ENCODE measurements at places on chromosomes 12 and 14.

DNA sequence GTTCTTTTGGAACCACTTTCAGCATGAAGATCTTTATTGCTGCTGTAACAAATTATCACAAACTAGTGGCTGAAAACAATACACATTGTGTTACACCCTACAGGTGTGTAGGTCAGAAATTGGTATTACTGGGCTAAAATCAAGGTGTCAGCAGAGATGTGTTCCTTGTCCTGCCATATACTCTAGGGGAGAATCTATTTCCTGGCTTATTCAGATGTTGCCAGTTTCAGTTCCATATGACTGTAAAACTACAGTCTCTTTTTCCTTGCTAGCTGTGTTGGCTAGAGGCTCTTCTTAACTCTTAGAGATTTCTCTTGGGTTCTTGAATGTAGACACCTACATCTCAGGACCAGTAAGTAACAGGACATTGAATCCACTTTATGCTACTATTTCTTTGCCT lies 215.6 kb upstream of the PPFIA2 start:
- no peak for DNase-seq

DNA sequence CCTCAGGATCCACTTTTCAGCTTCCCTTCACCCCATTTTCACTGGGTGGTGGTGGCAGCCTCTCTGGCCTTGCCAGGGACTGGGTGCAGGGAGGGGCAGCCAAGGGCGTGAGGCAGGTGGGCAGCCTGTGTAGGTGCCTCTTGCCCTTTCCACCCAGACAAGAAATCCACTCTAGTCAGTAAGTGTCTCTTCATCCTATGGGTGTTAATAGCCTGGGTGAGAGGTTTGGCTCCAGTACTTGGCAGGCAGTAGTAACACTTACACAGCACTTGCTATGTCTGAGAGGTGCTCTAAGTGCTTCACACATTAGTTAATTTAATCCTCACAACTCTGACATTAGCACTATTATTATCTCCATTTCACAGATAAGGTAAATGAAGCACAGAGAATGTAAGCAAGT lies 171.9 kb downstream of the EMP1 start:
- DNase-seq = no peak

- DNase-seq = no peak
Measured at GRCh38 chr12:108906971-108907370, 27.1 kb downstream of the DAO start.

DNA sequence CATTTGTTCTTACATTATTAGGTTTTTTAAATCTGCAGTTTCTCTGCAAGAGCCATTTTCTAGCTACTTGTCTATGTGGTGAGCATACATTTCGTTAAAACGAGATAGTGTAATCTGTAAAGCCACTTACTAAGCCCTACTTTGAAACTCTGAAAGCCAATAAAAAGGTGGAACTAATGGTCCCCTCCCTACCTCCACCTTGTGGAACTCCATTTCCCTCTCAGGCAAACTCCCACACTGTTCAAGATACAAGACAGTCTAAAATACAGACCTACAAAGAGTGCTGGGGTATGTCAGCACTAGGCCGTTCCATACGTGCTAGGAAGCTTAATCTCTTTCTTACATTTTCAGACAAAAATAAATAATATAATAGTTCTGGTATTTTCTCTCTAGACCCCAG lies 74.1 kb downstream of the DUSP6 start:
- no peak for DNase-seq

DNA sequence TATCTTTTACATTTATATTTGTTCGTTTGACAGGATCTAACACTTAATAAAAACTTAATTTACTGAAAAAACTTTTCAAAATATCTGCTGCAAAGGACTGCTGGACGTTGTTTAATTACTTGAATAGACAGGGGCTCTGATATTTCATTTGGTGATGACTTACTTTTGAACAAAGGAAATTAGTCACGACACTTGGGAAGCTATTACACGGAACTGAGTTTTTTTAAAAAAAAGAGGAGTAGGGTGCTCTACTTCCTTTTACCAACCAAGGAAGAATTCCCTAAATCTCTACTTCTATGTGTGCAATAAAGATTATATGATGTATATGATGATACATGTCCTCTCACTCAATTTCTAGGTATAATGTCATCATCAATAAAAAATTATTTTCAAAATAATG lies 4.7 kb downstream of the FGD6 start:
- DNase-seq = no peak

DNA sequence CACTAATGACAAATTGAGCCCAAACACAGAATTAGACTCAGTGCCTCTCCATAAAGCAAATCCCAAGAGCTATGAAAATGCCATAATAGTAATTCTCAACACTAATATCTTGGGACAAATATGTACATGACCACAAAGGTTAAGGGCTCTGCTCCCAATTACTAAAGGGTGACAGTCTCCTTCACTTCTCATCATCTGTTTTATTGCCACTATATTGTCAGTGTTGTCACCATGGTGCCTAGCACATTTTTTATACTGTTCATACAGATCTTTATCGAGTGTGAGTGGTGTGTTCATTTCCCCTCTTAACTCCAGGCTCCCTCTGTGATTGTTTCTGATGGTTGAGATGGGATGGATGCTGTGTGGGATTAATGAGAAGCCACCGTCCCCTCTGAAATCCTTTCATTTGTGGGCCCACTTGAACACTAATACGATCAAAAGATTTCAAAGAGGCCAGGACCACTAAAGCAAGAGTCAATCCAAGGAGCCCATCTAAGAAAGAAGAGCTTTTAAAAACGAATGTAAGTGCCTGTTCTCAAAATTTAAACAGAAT lies 277.7 kb downstream of the GXYLT1 start:
- no peak for DNase-seq

- DNase-seq = no peak
Measured at GRCh38 chr12:104486943-104487819, 30.4 kb downstream of the CHST11 start.

DNA sequence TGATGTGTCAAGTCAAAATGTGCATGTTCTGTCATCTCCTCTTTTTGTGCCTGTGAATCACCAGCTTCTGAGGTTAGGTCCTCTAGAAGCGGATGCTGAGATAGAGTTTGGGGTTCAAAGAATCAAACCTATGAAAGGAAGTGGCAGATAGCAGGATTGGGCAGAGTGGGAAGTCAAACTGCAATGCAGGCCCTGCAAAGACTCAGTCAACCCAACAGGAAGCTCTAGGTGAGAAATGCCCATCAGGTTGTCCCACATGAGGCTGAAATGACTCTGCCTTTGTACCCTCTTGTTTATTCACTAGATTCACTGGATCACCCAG lies 4.5 kb upstream of the MIA2 start:
- peak; percentile 76 for DNase-seq

DNA sequence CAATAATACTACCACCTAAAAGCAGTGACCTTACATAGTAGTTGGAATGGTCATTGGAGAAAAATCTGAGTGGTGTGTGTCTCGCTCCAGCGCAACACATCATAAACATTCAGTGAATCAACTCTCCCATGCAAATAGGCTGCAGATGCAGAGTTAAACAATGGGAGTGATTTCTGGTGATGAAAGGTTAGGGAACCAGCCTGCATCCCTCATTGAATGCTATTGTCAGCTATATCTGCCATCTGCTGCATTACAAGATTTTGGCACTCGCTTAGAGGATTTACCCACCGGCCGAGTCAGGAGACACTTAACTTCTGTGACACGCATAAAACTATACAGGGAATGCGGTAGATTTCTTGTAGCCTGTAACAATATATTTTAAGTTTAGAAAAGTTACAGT lies 900.9 kb downstream of the FLRT2 start:
- no peak for DNase-seq

DNA sequence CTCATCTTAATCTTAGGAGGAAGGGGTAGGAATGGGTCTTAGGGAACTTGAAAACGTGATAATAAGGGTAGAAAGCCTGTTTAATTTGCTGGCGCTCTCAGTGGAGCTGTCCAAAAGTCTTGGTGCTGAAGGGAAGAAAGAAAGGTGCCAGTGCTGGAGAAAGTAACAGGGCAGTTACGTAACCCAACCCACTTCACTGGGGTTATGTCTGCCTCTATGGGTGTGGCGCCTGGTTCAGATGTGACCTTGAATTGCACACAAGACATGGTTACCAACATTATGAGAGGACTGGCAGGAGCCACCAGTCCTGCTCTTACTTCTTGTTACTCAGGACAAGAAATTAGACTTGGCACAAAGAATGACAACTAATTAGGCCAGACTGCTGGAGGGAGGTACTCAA lies 18.6 kb upstream of the GPATCH2L start:
- no peak for DNase-seq

- no peak for DNase-seq
Measured at GRCh38 chr12:24584032-24584675, 364.7 kb downstream of the BCAT1 start.

- no peak for DNase-seq
Measured at GRCh38 chr14:29892327-29892726, 35.3 kb downstream of the PRKD1 start.

GRCh38 chr12:53995002-53995377 lies 5.0 kb upstream of the HOXC9 start:
- DNase-seq = peak; percentile 18

DNA sequence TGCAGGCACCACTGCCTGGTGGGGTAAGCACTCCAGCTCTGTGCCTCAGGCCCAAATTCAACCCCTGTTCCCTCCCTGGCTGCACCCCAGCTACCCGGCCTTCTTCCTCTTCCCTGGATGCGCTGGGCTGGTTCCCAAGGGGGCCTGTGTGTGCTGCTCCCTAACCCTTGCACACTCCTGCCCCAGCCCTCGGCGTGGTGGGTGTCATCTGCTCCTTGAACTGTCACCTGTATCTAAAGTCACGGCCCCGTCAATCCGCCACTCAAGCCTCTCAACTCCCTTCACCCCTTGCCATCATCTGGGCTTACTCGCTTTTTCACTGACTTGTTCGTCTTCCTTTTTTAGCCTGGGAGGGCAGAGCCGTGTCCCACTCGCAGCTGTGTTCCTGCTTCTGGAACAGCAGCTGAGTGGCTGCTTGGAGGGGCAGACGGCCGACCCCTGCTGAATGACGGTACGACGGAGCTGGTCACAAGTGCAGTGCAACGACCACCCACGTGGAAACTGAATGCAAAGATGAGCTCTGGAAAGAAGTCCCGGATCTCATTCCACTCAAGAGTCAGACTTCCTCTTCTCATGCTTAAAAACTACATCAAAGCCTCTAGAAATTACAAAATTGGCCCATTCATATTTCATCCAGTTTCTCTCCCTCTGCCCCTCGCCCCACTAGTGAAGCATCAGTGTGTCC lies 138.9 kb downstream of the PIWIL1 start:
- no peak for DNase-seq

- DNase-seq = no peak
Measured at GRCh38 chr12:29702972-29703371, 80.8 kb downstream of the TMTC1 start.

DNA sequence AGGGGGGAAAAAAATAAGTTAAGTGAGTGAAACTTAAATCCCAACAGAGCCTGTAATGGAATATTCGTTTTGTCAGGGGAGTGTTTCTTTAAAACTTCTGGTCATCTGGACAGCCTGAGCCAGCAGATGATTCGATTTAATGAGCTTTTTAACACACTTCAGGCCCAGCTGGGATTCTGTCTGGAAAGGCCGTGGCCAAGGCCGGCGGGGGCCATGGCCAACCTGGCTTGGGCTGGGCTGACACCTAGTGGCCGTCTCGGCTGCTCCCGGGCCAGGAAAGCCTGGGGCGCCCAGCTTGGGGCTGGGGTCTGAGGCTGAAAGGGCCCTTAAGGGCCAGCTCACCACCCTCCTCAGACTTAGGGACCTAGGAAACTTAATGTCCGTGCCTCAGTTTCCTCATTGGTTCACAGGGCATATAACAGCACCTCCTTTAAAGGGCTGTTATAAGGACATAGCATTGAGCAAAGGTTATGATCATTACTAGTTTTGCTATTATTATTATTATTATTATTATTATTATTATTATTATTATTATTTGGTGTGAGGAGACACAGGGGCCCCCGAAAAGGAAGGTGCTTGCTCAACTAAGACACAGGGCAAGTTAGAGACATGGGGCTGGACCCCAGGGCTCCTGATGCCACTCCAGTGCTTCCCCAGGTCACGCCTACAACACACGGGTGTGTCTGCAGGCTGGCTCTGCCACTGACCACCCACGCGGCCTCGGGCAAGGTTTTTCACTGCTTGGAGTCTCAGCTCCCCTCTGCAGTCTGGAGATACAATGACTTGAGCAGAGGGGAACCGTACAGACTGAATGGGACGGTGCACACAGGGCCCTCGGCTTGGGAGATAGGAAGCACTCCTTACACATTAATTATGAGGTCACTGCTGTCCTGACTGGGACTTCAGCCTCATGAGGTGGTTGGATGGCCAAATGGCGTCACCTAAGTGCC lies 84.0 kb downstream of the SYNE3 start:
- no peak for DNase-seq

DNA sequence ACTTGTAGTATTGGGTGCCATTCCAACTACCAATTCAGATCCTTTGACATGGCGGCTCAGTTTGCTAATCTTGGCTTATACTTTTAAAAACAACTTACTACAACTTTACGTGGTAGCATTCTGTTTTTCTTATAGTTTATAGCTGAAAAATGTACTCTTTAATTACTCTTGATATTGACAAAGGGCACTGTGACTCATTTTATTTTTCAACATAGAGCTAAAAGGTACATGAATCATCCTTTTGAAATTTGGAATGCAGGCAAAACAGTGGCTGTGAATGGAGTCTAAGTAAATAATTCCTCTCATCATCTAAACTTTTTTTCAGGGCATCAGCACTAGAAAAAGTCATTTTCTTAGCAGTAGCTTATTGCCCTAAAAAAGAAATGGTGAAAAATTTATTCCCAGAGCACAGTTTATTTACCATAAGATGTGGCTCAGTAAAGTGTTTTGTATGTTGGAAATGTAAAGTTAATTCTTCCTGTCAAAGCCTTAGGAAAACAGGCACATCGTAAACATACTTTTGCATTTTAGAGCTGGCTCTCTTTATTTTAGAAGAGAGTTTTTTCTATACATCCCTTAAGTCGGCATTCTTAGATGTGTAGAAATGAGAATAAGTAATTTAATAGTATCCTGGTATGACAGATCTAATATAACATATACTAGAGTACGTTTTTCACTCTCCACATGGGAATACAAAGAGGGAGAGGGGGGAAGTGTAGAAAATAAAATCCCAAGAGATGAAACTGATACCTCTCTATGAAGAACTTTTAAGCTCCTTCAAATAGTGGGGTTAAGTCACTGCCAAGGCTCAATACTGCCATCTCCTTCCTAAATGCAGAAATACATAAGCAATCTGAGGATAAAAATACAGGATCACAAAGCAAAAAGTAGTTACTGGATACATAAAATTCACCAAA lies 55.2 kb downstream of the SLC25A21 start:
- DNase-seq = no peak

- no peak for DNase-seq
Measured at GRCh38 chr12:119412306-119412705, 77.8 kb downstream of the CCDC60 start.

GRCh38 chr12:14416658-14417057 lies 51.2 kb downstream of the ATF7IP start:
- DNase-seq = peak; percentile 79
